ENCODE measurements at places on chromosomes 5 and 9. TPM values are rescaled to one million over a fixed set of nuclear protein-coding genes. Genes with fewer than 3 reads are reported as not detected.
A peak's percentile ranks its signal among the peaks of the same experiment; 100 is the strongest.

- peaks cover 3% of the 10 kb centered on the region for H3K4me1 ChIP-seq
- H3K27ac ChIP-seq = no peak overlapping the region
- peak overlapping the region; percentile 60 for H3K4me3 ChIP-seq
- no peaks in the 10 kb centered on the region for H3K27me3 ChIP-seq
Measured at GRCh38 chr9:122347348-122348287, 23.2 kb upstream of the PTGS1 start.

Gene STING1
- 3.3 TPM for total RNA-seq

DNA sequence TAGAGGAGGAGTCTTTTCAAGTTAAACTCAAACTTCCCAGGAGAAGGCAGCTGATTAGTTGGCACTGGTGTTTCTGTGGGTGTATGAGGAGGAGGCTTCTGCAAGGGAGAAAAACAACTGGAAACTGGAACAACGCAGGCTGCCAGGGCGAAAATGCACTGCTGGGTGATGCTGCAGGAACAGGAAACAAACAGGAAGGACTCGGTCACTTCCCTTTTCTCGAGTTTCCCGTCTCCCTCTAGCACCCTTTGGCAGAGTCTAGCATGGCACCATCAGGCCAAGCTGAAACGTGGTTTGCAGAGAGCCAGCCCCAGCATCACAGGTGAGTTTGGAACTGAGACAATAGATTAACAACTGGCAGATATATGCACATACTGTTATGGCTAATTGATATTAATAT, 77.5 kb upstream of the CAST start:
- H3K4me3 ChIP-seq = no peak overlapping the region
- no peak for DNase-seq
- no peaks in the 10 kb centered on the region for H3K27me3 ChIP-seq
- no peak overlapping the region for H3K27ac ChIP-seq

DNA sequence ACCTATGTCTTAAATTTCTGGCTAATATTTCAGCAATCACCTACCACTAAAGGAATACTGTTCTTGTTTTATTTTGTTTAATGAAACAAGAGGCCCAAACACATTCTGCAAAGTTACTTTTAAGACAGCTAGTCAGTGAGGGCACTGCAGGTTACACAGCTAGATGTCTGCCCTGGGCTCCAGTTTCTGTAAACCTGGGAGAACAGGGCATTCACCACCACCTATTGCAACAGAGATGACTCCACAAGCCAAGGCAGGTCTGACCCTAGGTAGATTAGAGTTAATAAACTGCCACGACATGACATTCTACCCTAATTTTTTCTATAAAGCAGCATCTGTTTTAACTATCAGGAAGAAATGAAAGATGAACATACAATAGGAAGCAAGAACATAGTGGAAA, 90.8 kb downstream of the SLF1 start:
- no peak overlapping the region for H3K27ac ChIP-seq
- no peaks in the 10 kb centered on the region for H3K27me3 ChIP-seq
- DNase-seq = no peak
- H3K4me3 ChIP-seq = no peak overlapping the region
- H3K4me1 ChIP-seq = no peaks in the 10 kb centered on the region

Gene CNTNAP3B
- total RNA-seq = 2.6 TPM

Gene RNF208
- total RNA-seq = 4.9 TPM

Gene CCNO
- 0.43 TPM for total RNA-seq
